Non-pigmented ciliary epithelial cell (primary cell): ENCODE measurements at places on chromosomes 1 and 21.
A peak's percentile ranks its signal among the peaks of the same experiment; 100 is the strongest.

- DNase-seq, result no peak
Measured at GRCh38 chr1:237219751-237220642, 178.0 kb downstream of the RYR2 start.

DNA sequence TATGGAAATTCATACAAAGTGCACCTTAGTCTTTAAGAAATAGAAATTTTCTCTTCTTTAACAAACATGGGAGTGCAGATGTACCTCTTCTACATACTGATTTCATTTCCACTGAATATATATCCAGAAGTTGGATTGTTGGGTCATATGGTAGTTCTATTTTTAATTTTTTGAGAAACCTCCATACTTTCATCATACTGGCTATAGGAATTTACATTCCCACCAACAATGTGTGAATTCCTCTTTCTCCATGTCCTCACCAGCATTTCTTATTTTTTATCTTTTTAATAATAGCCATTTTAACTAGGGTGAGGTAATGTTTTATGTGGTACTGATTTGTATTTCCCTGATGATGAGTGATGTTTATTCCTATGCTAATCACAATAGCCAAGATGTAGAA is 87.5 kb downstream of the RGS2 start:
- no peak for DNase-seq

GRCh38 chr21:43728154-43728466 is 9.2 kb downstream of the PDXK start:
- DNase-seq, result no peak

- DNase-seq, result no peak
Measured at GRCh38 chr1:192763243-192763642, 45.6 kb upstream of the RGS2 start.

DNA sequence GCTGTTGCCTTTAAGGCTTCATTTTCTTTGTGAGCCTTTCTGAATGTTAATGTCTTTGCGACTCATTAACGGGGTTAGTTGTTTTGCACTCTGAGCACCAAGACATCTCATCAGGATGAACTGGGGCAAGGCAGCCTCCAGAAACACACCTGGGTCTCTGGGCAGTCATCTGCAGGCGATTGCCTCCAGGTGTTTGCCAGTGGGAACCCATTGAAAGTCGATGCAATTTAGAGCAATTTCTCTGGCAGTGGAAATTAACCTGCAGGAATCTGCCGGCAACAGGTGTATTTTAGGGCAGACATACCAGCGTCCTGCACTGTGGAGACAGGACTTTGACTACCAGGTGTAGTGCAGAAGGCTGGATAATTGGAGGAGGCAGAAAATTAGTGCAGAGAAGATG is 661.0 kb upstream of the PTBP2 start:
- DNase-seq, result no peak

GRCh38 chr1:44707959-44708831 is 22.8 kb downstream of the RNU5D-1 start:
- DNase-seq, result no peak

GRCh38 chr1:26315874-26316850 is 1.6 kb upstream of the CD52 start:
- no peak for DNase-seq

DNA sequence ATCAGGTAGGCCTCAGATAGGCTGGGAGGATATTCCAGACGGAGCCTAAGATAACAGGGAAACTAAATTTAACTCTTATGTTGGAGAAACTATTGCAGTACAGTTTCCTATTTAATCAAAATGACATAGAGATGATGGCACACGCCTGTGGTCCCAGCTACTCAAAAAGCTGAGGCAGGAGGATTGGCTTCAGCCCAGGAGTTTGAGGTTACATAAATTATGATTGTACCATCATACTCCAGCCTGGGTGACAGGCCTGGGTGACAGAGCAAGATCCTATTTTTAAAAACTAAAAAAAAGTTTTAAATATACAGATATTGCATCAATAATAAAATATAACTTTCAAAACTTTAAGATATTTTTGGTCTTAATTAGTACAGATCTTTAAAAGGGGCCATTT is 25.2 kb upstream of the TAL1 start:
- DNase-seq, result no peak

DNA sequence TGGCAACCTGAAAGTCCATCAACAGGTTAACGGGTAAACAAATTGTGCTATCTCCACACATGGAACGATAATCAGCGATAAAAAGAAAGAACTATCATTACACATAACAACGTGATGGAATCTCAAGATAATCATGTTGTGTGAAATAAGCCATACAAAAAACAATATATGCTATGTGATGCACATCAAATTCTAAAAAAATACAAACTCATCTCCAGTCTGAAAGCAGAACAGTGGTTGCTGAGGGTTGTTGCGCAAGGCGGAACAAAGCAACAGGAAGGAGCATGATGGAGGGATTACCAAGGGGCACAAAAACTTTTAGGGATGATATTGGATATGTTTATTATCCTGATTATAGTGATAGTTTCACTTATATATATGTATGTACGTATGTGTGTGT is 324.8 kb downstream of the VAV3 start:
- no peak for DNase-seq

GRCh38 chr1:25748531-25749205 is 51.3 kb upstream of the SELENON start:
- no peak for DNase-seq

DNA sequence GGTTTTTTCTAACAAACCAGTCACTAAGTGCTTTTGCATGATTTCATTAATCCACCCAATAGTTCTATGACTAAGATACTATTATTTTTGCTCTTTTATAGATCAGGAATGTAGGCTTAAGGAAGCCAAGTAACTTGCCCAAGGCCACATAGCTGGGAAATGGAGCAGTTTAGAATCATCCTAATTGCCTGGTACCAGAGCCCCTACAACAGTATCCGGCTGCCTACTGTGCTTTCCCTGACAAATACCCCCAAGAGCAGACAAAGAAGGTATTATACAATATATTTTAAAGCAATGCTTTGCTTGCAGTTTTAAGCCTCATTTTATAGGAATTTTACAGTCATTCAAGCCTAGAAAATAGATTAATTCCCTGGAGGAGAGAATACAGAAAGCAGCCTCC is 45.5 kb upstream of the RASAL2 start:
- DNase-seq, result no peak

GRCh38 chr1:201721082-201722049 is 107.6 kb upstream of the IPO9 start:
- no peak for DNase-seq

- no peak for DNase-seq
Measured at GRCh38 chr1:98749152-98749756, 87.7 kb downstream of the SNX7 start.

GRCh38 chr1:25698252-25698651 is 81.7 kb downstream of the MAN1C1 start:
- no peak for DNase-seq

DNA sequence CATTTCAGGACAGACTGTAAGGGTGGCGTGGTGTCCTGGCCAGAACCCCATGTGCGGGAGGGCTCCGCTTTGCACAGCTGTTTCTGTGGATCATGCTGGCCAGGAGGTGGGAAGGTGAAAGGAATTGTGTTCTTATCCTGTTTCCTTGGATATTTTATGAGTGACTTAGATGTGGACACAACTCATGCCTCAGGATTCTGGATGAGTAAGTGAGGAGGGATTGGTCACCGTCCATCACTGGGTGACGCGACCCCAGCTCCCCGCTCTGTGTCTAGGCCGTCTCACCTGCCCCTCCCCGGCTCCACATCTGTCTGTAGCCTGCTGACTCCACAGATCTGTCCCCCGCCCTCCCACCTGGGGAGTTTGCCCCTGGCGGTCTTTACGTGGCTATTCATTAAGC is 48.8 kb downstream of the PIK3CD start:
- DNase-seq, result peak; percentile 63

DNA sequence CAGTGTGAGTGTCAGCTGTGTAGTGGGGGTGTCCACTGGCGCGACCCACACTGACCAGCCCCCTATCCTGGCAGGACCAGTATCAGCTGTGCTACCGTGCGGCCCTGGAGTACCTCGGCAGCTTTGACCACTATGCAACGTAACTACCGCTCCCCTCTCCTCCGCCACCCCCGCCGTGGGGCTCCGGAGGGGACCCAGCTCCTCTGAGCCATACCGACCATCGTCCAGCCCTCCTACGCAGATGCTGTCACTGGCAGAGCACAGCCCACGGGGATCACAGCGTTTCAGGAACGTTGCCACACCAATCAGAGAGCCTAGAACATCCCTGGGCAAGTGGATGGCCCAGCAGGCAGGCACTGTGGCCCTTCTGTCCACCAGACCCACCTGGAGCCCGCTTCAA is 28.1 kb upstream of the KDM4A start:
- no peak for DNase-seq

GRCh38 chr1:34167389-34167788 is 2.4 kb upstream of the CSMD2 start:
- no peak for DNase-seq

- no peak for DNase-seq
Measured at GRCh38 chr1:91176250-91176649, 154.4 kb upstream of the ZNF644 start.

GRCh38 chr1:179327679-179328078 is 34.1 kb downstream of the SOAT1 start:
- DNase-seq, result no peak

DNA sequence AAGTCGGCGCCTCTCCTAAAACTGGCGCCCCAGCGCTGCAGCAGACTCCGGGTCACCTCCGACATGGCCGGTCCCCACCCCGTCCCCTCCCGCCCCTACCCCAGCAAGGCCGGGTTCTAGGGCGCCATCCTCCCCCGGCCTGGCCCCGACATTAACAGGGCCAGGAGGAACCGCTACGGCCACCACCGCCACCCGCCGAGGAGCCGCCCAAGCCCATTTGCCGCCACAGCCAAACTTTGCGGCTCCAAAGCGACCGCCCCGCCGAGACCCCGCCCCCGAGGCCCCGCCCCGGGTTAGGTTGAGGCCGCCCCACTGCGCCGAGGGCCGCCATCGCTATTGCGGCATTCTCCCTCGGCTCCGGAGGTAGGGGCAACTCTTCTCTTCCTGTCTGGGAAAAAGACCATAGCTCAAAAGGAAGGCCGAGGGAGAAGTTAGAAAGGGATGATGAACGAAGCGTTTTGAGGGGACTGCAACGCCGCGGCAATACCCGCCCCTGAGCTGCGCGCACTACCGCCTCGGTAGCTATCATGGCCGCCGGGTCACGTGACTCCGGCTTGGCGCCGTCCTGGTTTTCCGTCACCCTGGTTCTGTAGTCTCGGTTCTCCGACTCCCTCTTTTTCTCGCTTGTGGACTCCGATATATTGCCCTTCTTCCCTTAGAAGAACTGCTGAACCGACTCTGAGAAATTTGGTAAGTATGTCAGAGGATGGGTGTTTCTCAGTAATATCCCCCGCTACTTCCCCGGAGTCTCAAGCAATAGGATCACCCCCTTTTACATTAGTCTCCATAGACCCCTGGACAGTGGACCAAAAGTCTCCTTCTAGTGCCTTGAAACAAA is at the start of the genes AIDA and BROX:
Gene AIDA, minus strand, starts transcription at position 239 of the 838 bp plus-strand sequence. Its CDS starts 174 bp downstream, at position 65.
Gene BROX, plus strand, starts transcription at position 312 of the 838 bp plus-strand sequence. CDS start 3,136 bp downstream, outside the sequence.
- DNase-seq, result no peak
